Activated CD8-positive, alpha-beta memory T cell treated with anti-CD3 and anti-CD28 coated beads for 1 hour (primary cell): ENCODE measurements at places on chromosomes 11 and 22.

DNA sequence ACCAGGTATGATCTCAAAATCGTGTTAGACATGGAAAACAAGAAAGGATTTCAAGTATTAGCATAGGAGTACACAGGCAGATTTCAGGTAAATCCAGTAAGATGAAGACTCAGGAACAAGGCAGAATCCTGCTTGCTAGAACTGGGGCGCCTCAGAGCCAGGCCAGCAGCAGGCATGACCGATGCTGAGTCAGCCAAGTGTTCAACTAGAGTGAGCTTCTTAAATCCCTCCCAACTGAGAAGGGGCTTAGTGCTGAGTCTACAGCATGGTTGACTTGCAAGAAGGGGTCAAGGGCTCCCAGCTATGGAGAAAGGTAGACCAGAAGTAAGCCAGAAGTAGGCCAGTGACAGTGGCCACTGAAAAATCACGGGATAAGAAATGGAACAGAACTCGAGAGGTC, 12.4 kb downstream of the GRAP2 start:
- no peak for DNase-seq

DNA sequence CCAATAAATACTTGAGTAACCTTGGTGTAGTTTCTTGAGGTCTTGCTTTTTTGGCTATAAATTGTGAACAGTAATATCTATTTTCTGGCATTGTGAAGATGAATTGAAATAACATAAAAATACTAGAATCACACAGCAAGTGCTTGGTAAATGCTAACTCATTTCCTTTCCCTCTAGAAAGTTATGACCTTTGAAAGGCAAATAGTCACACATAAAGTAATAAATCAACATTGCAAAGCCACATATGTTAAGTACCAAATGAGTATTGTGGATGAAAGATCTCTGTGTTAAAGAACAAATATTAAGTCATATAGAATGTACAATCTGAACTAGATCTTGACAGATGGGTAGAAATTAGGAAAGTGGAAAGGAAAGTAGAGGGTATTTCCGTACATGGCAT, 559.6 kb upstream of the CCDC90B start:
- DNase-seq = no peak

DNA sequence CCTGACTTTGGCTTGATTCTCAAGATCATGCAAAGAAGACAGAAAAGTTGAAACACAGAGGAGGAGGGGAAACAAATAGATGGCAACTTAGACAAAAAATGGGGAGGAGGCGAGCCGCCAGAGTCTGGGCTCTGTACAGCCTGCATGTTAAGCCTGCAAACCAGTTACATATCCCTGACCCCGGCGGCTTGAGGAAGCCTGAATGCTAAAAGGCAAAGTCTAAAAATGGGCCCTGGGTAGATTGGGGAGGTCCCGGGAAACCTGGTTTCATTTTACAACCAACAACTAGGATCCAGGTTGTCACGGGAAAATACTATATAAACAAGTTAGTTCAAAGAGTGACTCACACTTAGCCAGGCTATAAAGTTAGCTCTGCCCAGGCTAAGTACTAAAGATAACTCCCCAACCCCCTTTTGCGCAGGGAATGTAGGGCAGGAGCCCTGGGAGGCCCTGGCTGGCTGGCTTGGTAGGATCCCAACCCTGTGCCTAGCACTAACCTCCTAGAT, 18.8 kb upstream of the ZBTB16 start:
- DNase-seq = no peak

DNA sequence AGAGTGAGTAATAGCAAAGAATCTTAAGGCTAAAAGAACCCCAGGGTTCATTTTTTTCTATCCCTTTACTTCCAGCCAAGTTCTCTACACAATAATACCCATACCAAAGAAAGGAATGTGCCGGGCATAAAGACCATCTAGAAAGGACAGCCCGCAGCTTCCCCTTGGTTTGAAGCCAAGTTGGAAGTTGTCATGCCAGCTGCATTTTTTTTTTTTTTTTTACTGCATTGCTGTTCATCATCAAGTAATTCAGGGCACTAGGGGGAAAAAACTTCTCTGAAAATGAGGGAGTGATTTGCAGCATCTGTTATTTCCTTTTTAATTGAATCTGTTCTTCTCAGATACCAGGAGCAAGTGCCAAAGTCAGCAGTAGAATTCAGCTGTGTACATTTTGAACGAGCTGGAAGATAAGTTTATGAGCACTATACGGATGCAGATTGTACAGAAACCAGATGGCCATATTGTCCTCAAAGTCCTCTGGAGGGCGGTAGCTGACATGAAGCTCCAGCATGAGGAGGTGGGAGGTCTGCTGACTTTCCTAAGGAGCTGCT, 56.4 kb downstream of the UBASH3B start:
- no peak for DNase-seq

DNA sequence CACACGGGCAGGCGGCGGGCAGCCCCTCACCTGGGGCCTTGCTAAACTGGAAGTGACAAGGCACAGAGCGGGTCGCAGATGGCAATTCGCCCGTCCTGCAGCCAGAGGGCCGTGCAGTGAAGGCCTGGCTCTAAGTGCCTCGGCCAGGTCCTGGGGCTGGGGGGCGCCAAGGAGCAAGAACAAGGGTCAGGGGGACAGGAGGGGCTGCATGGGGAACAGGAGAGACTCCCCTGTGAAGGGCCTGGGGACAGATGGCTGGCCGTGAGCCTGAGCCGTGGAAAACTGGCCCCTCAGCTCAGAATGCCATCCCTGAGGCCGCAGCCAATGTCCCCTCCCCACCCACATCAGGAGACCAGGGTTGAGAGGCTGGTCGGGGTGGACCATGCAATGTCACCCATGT, 60.0 kb downstream of the RTL6 start:
- no peak for DNase-seq

GRCh38 chr22:46428171-46428570, 92.7 kb downstream of the TRMU start:
- no peak for DNase-seq

DNA sequence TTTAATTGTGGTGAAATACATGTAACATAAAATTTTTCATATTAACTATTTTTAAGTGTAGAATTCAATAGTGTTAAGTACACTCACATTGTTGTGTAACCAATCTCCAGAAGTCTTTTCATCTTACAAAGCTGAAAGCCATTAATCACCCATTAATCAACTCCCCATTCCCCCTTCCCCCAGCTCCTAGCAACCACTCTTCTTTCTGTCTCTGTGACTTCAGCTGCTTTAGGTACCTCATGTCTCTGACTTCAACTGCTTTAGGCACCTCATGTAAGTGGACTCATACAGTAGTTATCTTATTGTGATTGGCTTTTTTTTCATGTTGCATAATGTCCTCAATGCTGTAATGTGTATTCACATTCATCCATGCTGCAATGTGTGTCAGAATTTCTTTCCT, 150.8 kb upstream of the NTM start:
- DNase-seq = no peak

DNA sequence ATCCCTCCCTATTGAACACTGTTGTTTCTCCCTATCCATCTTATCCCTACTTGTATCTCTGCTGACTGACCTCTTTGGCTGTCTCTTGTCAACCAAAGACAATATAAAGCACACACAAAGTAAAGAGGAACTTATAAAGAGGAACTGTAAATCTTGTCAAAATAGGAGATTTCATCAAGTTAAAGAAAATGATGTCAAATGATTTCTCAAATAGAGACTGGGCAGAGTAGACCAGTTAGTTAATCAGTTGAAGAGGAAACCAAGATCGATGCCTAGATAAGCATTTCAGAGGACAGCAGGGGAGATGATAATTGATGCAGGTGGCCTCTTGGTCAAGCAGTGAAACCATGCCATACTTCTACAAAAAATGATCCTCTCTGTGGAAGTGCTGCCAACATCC, 22.7 kb downstream of the KCNQ1OT1 start:
- no peak for DNase-seq

DNA sequence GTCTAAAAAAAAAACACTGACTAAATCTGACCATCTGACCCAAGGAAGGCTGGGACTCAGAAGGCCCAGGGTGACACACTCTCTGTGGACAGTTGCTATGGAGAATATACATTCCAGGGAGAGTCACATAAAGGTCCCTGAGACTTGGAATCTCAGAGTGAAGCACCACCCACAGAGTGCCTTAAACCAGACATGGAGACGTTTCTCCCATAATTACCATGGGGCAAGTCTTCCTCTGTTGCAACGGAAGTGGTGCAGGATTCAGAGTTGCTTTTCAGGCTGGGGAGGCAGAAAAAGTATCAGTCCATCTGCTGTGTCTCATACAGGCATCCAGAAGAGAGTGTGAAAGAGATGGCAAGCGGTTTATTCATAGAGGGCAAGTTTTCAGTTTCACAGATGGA, 58.7 kb upstream of the SLN start:
- DNase-seq = no peak

DNA sequence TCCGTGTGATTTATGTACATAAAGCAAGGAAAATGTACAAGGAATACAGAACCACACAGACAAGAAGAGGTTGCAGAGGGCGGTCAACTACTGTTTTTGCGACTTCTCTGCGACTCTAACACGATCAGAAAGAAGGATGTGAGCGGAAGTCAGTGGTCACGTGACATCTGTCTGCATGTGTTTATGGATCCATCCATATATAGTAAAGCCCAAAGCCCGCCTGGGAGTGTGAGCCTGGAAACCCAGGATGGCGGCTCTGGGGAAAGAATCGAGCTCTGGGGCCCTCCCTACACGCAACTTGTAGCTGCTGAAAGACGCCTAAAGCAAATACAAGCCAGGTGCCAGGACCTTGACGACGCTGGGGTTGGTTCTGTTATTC, 8.8 kb downstream of the OSBPL5 start:
- no peak for DNase-seq

GRCh38 chr22:24731761-24732160, 42.8 kb downstream of the PIWIL3 start:
- no peak for DNase-seq

DNA sequence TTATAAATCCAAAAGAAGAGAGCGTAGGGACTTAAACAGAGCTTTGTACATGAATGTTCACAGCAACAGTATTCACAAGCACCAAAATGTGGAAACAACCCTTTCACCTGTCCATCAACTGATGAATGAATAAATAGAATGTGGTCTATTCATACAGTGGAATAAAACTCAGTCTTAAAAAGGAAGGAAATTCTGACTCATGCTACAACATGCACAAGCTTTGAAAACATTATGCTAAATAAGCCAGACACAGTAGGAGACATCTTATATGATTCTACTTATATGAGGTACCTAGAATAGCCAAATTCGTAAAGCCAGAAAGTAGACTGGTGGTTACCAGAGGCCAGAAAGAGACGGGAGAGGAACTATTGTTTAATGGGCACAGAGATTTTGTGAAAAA, 74.3 kb downstream of the SHANK2 start:
- no peak for DNase-seq

- DNase-seq = no peak
These were observed 21.2 kb upstream of the IL17RA start for GRCh38 chr22:17063411-17064106.

DNA sequence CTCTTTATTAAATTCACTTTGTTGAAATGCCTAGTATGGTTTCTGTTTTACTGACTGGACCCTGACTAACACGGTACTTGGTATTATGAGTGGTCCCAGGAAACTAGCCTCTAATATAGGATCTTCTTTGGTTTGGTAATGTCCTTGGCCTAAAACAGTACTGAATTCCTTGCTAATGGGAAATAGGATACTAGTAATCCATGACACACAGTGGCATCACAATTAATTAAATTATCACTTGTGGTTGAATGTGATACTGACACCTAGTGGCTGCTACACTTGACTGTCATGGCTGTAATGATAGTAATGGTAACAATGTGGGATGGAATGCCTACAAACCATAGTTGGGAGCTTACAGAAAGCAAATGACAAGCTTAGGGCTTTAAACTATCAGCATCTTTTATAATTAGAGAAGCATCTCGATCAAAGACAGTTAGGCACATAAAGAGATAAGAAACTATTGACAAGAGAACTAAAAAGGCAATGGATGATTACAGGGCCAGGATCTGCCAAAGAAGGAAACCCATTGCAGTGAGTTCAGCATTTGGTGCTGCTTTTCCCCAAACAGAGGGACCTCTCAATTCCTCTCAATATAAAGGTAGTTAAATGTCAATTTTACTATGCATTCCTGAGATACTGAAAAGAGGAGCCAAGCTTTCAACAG, 8.6 kb downstream of the DNHD1 start:
- DNase-seq = no peak

- DNase-seq = no peak
These were observed 23.5 kb upstream of the L3MBTL2 start for GRCh38 chr22:41181349-41182241.

GRCh38 chr11:15233371-15234165, 118.8 kb downstream of the INSC start:
- no peak for DNase-seq

DNA sequence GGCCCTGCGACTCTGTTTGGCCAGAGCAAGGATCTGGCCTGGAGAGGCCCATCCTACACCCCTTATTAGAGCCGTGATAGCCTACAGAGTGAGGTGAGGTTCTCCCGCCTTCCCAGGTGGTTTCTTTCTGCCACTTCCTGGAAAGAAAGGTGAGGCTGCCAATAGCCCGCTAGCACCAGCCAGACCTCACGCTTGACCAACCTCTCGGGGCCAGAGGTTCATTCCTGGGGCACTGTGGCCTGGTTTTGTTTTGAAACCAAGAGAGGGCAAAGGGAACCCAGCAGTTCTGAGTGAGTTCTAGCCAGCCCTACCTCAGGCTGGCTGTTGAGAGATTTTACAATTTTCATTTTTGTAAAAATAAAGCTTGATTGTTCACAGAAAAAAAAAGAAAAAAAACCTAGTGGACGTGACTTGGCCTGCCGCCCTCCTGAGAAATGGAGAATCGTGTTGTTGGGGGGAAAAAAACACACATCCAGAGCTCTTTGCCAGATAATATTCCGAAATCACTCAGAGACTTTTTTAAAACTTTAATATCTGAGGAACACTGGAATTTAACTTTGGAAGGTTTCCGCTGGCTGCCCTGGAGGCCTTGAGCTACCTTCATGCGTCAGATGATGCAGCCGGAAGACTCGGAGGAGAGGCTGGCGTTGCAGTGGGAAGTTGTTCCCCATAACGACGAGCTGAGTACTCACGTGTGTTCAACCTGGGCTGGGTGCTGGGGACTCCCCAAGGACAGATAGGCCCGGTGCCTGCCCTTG, 84.5 kb downstream of the BCR start:
- DNase-seq = no peak

GRCh38 chr11:80280737-80281136, 839.9 kb upstream of the TENM4 start:
- DNase-seq = no peak

GRCh38 chr11:62472063-62472884, 53.4 kb downstream of the SCGB1A1 start:
- no peak for DNase-seq

- no peak for DNase-seq
These were observed 4.8 kb downstream of the ARFGAP2 start for GRCh38 chr11:47171856-47172255.

DNA sequence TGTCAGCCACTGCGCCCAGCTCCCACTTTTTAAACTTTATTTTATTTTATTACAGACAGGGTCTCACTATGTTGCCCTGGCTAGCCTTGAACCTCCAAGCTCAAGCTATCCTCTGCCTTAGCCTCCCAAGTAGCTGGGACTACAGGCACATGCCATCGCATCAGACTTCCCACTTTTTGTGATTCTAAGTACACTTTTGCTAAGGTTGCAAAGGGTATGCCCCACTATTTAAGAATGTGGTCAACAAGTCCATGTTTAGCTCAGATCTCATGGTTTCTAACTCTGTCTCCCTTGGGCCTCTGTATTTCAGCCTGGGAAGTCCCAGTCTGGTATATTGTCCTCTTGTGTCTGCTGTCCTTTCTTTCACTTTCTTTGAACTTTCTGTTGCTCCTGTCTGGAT, 35.3 kb downstream of the EXPH5 start:
- DNase-seq = no peak

- no peak for DNase-seq
These were observed 9.3 kb downstream of the CSF2RB start for GRCh38 chr22:36922711-36923110.

GRCh38 chr11:125499563-125499962, 3.5 kb upstream of the FEZ1 start:
- no peak for DNase-seq
